Fibroblast of upper back skin (primary cell): ENCODE measurements at places on chromosomes 7 and 10.

- DNase-seq: no peak
These were observed 11.7 kb downstream of the ARHGAP19 start for GRCh38 chr10:97280783-97281182.

- DNase-seq: no peak
These were observed 112.0 kb downstream of the PFKFB3 start for GRCh38 chr10:6314620-6315205.

DNA sequence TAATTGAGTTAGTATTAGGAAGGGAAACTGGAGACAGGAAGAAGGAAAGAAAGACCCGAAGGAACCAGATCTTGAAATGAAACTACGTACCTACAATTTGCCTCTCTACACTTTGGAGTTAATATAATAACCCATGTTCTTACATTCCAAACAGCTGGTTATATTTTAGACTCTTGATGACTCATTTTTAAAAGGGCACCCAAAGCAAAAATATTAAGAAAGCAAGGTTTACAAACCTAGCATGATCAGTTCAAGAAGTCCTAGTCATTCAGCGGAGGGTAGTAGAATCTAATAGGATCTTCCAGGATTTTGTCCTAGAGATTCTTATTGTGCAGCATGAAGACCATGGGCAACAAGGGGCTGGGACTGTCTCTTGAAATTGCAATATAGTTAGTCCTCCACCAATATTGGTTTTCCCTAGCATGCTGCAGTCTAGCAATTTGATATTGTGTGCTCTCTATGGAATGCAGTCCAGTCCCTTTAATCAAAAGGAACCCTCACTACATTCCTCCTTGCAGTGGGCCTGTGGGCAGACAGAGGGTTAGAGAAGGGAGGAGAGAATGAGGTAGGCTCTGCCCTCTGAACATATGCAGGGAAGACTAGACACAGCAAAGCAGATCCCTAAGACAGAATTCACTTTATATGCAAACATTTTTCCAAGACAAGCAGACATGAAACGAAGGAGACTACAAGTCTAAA is 230.3 kb downstream of the INHBA start:
- peak; percentile 51 for DNase-seq

DNA sequence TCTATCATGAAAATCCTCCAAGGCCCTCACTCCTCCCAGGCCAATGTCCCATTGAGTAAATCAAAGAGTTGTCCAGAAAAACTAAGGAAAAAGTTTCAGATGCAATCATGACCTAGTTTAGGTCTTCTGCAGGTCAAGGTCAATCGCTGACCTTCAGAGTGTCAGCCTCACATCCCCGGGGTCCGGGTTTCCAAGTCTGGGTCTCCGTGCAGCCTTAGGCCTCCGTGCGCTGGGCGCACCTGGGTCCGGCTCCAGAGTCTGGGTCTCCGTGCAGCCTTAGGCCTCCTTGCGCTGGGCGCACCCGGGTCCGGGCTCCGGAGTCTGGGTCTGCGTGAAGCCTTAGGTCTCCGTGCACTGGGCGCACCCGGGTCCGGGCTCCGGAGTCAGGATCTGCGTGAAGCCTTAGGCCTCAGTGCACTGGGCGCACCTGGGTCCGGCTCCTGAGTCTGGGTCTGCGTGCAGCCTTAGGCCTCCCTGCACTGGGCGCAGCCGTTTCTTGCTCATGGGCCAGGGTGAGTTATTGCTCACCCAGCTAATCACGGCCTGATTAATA is 236.2 kb downstream of the TCERG1L start:
- no peak for DNase-seq

DNA sequence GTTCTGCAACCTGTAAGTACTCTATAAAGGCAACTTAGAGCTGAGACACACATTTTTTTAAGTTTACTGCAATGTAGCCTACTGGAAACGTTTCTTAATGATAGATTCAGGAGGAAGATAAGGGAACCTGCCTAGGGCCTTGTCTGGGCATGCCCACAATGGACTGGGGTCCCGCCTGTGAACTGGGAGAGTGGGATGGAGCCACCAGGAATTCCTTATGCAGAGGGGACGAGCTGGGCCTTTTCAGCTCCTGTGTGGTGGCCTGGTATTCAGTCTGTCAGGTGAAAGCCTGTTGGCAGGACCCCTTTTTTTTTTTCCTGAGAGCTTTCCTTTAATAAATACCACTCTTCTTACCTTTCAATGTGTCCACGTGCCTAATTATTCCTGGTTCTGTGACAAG is 384.4 kb upstream of the ZWINT start:
- no peak for DNase-seq

DNA sequence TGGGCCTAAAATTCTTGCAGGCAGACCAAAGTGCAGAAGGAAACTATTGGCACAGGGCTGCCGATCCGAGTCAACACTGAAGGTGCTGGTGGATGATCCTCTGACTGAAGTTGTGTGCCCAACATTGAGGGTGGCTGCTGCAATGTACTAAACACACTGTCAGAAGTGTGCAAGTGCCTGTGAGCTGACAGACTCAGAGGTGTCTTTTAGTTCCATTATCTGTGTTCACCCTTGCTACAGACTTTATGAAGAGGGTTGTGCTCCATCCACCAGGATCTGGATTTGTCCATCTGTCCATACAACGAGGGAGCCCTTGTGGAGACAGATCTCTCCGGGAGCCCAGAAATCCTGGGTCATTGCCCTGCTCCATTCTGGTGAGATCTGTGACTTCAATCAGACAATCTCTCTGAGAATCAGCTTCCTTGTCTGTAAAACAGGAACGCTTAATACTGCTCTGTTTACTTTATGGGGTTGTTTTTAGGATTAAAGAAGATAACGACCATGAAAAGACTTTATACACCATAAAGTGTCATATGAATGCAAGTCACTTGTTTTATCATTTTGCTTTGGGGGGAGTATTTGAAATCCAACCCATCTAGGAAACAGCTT is 9.5 kb upstream of the TRPV6 start:
- no peak for DNase-seq

GRCh38 chr10:16809074-16809718 is 8.0 kb downstream of the RSU1 start:
- peak; percentile 30 for DNase-seq

DNA sequence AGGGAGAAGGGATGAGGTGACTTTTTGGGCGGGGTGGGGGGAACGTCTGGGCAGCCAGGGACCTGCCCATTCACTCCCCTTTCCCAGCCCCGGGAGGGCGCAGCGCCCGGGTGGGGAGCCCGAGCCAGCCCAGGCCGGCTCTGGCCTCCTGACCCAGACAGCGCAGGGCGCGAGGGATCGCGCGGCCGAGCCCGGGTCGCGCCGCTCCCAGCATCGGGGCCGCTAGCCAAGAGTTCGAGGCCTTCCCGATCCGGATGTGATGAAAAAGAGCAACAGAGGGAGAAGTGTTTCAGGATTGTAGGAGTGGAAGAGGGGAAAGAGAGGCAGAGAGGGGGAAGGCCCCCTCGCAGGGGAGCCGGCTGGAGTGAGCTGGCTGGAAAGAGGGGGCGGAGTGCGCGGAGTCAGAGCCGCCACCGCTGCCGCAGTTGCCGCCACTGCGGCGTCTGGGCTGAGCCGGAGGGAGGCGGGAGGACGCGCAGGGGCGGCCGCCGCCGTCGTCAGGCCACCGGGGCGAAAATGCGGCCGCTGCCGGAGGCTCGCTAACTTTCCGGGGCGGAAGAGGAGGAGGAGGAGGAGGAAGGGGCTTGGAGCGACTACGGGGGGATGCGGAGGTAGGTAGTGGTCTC is at the start of gene MDFIC:
Gene MDFIC (plus strand): TSS at position 69 of the 626 bp plus-strand sequence. CDS start 940 bp downstream, outside the sequence.
- DNase-seq: peak; percentile 67

DNA sequence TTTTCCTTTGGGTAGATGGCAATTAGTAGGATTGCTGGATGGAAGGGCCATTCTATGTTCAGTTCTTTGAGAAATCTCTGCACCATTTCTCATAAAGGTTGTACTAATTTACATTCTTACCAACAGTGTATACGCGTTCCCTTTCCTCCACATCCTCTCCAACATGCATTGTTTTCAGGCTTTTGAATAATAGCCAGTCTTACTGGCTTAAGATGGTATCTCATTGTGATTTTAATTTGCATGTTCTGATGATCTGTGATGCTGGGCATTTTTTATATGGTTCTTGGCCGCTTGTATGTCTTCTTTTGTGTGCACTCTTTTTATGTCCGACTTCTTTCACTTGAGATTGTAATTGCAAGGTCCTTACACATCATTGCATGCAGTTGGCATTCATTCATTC is 11.7 kb downstream of the CLIP2 start:
- no peak for DNase-seq

- peak; percentile 1 for DNase-seq
These were observed 217.4 kb downstream of the DGKB start for GRCh38 chr7:14685167-14685566.

DNA sequence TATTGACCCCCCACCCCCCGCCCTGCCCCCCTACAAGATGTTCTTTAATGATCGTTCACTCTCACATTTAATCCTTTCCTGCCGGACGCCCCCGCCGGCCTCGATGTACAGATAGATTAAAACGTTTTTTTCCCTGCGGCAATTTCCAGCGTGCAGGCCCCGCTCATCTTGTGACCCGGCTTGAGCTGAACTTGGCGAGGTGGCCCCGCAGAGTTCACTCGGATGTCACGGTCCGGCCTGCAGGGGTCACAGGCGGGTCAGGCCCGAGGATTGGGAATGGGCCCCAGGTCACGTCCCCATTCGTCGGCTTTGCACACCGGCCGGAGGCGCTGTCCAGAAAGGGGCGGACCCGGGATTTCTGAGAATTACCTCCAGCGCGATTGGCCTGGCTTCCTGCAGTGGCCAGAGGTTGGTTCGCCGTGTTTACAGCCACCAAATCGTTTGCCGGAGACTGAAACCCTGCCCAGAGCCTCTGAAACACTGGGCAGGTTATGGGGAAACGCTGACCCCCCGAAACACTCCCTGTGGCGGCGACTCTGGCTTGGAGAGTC is 1.9 kb upstream of the CYP26A1 start:
- no peak for DNase-seq

- peak; percentile 99 for DNase-seq
These were observed 302.6 kb upstream of the SEMA3D start for GRCh38 chr7:85489498-85489897.

DNA sequence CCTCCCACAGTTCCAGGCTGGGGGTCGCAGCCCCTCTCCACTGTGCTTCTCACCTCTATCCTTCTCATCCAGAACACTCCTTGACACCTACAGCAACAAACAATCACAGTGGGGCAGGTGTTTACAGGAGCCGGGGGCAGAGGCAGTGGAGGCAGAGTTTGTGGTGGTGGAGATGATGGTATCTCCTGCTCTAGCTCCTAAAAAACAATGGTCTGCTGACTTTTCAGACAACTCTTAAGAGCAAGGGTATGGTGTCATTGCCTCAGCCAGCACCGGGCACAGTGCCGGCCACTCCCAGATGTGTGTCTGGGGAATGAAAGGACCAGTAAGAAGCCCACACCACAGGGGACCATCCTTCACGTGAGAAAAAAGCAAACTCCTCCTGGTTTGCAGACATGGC is 36.3 kb upstream of the ANTXRL start:
- no peak for DNase-seq

DNA sequence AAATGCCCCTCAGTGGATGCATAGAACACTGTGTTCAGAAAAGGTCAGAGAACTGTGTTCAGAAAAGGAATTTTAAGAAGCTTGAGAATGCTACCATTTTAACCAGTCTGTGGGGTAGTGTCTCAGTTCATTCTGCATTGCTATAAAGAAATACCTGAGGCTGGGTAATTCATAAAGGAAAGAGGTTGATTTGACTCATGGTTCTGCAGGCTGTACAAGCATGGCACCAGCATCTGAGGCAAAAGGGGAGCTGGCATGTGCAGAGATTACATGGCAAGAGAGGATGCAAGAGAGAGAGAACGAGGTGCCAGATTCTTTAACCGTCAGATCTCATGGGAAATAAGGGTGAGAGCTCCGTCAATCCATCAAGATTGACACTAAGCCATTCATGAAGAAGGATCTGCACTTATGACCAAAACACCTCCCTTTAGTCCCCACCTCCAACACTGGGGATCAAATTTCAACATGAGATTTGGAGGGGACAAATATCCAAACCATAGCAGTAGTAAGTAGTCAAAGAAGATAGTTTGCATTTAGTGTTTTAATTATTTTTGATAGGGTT is 119.8 kb downstream of the FAM107B start:
- no peak for DNase-seq

- DNase-seq: no peak
These were observed 23.4 kb downstream of the CHRM2 start for GRCh38 chr7:136891850-136892249.

DNA sequence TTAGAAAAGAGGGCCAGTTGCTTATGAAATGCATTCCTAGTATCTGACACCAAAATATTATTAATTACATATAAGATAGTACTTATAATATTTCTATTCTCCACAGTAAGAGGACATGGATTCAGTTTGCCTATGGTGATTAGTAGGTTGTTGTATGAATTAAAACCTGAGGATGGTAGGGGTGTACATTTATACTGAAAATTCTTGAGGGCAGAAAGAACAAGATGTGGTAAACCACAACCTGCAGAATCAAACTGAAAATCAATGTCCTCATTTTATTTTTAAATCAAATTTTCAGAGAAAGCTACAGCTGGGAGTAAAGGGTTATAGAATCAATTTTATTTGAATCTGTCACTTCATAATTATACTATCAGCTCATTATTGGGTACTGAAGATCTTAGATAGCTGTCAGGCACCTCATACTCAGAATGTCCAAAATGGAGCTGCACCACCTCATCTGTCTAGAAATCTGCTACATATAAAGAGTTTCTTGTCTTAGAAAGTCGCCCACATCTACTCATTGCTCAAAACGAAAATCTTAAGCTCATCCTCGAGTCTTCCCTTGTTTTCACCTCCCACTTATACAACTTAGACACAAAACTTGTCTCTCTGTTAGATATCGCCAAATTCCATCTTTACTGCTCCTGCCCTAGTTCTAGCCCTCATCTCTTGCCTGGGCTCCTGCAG is 65.4 kb downstream of the MYO3A start:
- no peak for DNase-seq
